CD4-positive, alpha-beta T cell treated with Interleukin-12 subunit alpha and Interleukin-12 subunit beta, for 1 hour (primary cell): ENCODE measurements at places on chromosomes 5 and 9.

DNA sequence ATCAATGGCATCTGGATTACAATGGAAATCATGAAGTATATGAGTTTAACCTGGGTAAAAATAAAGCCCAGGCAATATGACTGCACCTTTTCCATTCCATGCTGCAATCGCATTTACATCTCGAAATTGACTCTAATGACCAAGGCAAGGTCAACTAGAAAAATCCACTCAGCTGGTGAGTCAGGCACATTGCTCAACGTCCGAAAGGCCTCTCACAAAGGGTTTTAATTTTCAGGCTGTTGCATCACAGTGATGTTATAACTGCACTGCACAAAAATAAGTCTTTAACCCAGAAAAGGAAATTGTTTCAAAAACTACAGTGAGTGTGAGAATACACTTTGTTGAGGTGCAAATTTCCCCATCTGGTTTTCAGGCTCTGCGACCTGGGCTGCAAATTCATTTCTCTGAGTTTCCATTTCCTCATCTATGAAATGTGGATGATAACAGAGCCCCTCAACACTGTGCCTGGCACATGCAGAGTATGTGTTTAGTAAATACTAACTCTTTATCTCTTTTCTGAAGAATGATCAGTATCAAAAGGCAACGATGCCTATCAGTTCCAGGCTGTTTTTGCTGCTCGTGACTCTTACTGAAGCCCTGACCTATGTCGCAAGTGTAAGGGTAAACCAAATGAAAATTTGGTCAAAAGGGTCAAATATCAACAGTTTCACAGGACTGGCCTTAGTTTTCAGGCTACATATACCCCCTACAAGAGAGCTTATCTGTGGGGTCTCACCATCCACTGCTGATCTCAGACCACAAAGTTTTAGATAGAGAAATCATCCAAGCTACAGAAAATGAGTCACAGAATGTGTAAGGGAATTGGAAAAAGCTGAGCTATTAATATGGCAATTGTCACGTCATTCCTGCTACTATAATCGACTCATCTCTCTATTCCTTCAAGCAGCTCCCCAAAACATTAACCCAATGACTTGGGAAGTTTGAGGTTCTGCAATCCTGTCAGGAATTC lies 4.1 kb downstream of the NFIL3 start:
- no peak for DNase-seq

DNA sequence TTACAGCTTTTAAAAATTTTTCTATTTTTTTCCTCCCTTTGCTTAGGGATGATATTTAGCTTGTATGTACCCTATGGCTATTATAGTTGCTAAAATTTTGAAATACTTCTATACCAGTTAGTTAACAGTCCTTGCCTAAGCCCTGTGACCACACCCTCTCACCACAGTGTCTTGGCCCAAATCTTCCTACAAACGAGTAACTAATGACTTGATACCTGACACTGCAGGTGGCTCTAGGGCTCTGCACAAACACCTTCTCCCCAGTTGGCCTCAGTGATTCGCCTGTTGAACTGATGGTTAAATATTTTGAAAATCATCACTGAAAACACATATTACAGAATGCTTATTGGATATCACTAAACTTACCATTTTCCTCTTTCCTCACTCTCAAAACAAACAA lies 449.6 kb upstream of the CHD1 start:
- no peak for DNase-seq

DNA sequence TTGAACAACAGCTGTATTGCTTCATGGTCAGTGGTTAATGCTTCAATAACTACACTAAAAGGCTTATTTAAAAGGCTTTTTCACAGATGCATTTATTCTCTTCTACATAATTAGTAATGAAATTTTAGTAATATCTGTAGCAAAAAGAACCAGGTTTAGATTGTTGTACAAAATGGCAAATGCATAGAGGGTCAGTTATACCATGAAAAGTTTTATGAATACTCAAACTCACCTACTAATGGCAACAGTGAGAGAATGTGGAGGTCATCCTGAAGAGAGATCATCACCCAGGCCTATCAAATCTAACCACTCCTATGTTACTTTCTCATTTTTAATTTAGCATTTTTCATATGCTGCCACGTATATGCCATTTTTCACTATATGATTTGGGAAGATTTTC lies 444.3 kb upstream of the CDH9 start:
- DNase-seq: no peak

DNA sequence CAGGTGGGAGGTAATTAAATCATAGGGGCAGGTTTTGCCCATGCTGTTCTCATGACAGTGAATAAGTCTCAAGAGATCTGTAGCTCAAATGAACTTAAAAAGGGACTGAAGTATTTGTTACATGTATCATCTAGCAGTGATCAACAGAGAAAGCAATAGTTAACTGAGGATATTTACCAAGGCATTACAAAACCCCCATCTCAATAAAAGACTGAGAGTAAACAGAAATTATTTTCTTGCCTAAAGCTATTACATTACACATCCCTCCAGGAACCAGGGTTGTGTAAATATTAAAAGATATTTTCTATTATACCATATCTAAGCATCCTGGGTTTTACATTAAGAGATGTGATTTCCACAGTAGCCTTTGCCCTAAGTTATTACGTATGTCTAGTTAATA lies 169.9 kb downstream of the CTNND2 start:
- no peak for DNase-seq

DNA sequence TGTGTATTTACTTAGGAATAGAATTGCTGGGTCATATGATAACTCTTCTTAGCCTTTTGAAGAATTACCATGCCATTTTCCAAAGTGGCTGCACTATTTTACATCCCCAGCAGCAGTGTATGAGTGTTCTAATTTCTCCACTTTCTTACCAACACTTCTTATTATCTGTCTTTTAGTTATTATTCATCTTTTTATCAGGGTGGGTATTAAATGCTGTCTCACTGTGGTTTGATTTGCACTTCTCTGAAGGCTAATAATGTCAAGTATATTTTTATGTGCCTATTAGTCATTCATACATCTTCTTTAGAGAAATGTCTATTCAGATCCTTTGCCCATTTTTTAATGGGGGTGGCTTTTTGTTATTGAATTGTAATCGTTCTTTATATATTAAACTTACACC lies 36.8 kb downstream of the SLC1A3 start:
- no peak for DNase-seq

GRCh38 chr5:62717301-62717933 lies 138.8 kb downstream of the LRRC70 start:
- DNase-seq: no peak

DNA sequence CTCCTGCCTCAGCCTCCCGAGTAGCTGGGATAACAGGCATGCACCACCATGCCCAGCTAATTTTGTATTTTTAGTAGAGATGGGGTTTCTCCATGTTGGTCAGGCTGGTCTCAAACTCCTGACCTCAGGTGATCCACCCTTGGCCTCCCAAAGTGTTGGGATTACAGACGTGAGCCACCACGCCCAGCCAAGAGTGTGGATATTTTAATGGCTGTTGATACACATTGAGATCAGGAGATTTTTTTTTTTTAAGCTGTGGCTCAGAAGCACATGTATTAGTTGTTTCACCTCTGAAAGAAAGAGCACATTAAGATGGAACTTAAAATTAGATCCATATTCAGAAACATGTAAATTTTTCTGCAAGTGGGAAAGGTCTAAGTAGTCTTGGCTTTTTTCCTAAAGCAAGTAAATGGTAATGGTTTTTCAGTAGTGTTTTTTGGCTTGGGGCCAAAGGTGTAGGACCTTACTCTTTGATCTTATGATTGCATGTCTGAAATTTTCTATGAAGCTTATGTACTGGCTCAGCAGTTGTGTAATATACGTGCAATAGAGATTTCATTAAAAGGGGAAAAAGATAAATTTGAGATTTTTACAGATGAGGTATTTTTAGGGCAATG lies 9.9 kb downstream of the RBM27 start:
- no peak for DNase-seq

DNA sequence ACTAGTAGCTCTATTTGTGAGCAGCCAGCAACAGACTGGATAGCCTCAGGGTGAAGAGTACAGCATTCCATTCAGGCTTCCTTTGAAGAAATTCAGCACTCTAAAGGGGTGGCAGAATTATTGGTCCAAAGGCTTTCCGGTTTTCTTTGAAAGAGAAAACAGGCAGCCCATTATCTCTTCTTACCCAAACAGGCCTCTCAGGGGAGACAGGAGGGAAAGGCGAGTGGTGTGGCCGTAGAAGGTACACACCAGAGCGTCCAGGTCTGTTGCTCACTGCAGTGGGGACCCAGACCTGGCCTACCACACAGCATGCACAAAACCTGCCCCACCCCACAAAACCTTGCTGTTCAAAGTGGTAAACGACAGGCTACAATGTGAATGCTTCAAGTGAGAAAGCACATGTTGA lies 83.3 kb downstream of the ZNF608 start:
- no peak for DNase-seq

DNA sequence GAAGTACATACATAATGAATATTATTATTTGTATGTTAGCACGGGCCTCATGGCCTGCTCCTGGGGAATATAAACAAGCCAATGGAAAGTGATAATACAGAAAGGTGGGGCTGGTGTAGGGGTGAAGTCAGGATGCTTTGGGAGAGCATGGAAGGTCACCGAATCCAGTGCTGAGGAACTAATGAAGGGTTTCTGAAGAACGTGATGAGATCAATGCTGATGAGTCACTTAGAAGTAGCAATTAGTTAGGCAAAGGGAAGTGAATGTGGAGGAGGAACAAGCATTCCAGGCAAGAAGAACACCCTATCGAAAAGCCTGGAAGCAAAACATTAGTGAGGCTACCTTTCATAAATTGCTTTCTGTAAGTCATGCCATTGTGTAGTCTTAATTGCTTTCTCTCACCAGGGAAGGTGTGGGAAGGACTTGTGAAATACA lies 2.1 kb downstream of the ANXA1 start:
- peak; percentile 52 for DNase-seq

GRCh38 chr5:94884311-94884710 lies 265.8 kb downstream of the SLF1 start:
- DNase-seq: no peak

GRCh38 chr5:73282923-73283322 lies 109.9 kb downstream of the TMEM174 start:
- no peak for DNase-seq

- DNase-seq: no peak
These were observed 170.6 kb downstream of the SEMA6A start for GRCh38 chr5:116404016-116404415.

DNA sequence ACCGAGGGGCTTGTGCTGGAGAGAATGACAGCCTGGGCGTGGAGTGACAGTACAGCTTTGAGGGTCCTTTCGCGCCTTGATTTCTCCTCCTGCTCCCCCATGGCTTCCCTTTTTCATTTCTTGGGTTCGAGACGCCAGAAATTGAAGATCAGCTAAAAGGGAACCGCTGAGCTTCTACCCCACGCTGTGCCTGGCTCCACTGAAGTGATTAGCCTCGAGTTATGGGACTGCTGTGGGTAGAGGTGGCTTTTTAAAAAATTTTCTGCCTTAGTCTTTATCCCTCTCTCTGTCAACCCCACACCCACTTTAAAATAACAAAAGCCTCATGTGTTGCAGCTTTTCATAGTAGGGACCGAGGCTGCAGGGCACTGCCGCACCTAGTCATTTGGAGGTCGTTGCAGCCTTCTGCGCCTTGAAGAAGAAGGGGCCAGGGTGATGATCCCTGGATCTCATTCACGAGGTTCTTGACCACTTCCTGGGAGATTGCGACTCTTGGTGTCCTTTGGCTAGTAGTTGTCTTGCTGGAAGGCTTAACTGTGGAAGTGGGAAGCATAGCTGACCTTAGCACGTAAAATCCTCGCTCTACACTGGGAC lies 603 bp downstream of the PPIP5K2 start:
- DNase-seq: peak; percentile 8

DNA sequence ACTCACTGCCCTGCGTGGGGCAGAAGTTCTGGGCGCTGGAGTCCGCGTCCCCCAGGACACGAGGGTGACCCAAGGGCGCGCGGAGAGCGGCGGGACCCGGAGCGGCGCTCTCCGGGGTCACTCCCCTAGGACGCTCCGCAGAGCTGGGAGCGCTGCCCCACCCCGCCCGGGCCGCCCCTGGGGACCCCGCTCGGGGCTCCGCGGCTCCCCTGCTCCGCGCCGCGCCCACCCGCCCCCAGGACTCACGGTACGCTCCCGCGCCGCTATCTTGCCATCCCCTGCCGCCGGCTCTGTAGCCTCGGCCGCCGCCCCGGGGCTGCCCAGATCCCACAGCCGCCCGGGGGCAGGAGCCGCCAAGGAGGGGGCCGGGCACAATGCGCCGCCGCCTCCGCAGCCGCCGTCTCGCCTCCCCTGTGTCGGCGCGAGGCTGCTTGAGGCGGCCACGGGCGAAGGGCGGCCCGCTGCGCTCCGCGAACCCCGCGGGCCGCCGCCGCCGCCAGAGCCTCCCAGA lies 303 bp downstream of the LIFR start:
- DNase-seq: no peak
